ENCODE measurements at places on chromosomes 1 and 21.

- no peak for DNase-seq
These were observed 5.8 kb upstream of the CHI3L2 start for GRCh38 chr1:111221633-111222291.

GRCh38 chr21:45944601-45945000 lies 37.0 kb upstream of the COL6A1 start:
- DNase-seq, result no peak

DNA sequence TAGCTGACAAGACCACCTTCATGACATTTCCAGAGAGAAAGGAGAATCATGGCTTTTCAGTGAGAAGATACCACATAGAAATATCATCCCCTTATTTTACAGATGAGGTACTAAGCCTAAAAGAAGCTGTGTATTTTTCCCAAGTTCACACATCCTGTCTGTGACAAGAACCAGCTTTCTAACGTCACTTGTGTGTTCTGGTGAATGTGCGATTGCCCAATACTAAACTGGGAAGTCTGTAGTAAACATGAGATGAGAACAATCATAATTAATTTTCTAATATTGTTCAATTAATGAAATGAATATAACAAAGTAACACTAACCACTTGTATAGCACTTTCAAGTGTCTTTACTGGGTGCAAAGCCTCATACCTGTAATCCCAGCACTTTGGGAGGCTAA lies 46.0 kb downstream of the PTGER3 start:
- DNase-seq, result no peak

GRCh38 chr1:6052543-6053205 lies 7.0 kb downstream of the KCNAB2 start:
- DNase-seq, result no peak

DNA sequence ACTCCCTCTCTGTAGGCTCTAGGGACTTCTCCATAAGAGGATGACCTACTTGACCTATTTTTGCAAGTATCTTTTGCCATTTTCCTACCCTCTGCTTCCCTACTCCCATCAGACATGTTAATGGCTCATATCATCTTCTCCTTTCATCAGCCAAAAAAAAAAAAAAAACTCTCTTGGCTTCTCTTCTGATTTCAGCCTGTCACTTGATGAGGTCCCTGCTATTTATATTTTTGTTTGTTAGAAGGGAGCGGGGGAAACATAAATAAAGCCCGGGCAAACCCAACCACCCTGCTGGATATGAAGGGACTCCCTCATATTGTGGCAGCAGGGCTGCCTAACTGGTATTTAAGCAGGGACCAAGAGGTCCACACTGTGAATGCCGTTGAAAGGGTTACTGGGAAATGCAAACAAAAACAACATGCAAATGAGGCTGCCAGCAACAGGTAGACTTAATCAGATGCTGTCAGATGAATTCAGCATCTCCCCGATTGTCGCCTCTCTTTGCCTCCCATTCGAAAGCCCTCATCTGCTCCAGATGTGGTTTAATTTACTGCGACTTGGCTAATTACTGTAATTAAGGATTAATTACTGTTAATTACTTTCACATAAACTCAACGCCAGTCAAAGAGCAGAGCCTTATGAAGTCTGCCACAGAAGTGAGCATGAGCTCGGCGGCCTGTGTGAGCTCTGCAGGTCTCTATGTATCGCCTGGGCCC lies 172.3 kb downstream of the PBX1 start:
- DNase-seq, result no peak

DNA sequence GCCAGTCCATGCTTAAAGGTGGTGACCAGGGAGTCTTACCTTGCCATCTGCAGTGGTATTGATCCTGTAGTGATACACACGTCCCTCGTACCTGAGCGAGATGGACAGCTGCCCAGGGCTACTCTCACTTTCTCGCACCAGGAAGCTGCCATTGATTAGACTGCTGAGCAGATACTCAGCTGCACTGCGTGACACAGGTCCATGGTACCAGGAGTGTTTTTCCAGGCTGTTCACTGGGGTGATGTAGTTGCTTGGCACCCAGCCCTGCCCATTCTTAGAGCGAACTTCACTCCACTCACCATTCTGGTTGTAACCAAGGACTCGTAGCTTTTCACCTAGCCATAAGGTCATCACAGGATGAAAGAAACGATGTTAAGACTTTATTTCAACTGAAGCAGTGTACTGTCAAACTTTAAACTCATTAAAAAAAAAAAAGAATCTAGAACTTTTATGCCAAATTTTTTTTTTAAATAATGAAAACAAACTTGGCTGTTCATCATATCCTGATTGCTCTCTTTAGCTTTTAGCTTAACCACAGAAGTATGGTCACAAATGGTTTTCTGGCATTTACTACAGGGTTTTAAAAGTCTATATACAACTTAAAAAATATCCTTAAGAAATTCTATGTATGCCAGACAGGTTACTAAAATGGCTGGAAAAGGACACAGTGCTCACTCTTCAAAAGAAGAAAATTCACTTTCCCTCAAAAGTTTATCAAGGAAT lies 44.6 kb downstream of the TOR3A start:
- DNase-seq, result no peak

- DNase-seq, result no peak
These were observed 184.5 kb downstream of the KAZN start for GRCh38 chr1:14782741-14783591.

DNA sequence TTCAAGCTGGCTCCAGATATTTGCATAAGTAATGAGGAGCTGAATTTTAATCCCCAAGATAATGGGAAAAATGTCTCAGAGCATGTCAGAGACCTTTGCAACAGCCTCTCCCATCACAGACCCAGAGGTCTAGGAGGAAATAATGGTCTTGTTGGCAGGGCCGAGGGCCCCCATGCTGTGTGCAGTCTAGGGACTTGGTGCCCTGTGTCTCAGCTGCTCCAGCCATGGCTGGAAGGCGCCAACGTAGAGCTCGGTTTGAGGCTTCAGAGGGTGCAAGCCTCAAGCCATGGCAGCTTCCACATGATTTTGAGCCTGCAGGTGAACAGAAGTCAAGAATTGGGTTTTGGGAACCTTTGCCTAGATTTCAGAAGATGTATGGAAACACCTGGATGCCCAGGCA lies 134.7 kb downstream of the LYPLAL1 start:
- DNase-seq, result no peak

DNA sequence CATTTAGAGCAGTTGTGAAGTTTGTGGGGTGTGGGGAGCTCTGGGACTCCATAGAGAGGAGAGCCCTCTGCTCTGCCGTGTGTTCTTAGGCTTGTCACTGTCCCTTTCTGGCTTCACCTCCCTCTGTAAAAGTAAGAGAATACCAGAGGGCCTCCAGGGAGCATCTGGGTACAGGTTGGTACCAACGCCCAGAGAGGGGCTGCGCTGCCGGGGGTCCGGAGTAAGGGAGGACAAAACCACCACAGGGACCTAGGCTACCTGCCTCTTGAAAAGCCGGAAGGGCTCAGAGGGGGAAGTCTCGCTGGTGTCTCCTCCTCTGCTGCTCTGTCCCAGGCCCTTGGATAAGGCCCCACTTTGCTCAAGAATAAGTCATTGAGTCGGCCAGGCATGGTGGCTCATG lies 3.1 kb upstream of the TINAGL1 start:
- DNase-seq, result no peak

DNA sequence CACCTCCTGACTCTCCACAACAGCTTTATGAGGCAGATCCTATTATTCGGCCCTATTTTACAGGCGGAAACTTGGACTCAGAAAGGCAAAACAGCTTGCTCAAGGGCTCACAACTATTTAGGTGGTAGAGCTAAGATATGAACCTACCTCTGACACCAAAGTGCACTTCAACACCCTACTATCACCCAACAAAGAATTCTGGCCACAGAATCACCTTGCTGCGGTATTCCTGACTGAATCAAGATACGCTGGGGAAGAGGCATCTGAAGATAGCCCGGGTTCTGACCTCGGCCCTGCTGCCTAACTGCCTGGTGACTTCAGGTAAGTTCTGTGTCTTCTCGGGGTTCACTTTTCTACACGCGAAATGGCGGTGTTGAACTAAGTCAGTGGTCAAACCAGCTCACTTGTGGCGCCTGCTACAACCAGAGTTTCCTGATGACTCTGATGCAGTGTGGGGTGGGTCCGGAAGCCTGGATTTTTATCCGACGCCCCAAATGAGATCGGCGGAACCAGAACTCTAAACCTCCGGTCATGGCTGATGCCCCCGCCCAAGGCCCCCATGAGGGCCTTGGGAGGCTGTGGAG lies 608 bp downstream of the PEF1 start:
- no peak for DNase-seq

DNA sequence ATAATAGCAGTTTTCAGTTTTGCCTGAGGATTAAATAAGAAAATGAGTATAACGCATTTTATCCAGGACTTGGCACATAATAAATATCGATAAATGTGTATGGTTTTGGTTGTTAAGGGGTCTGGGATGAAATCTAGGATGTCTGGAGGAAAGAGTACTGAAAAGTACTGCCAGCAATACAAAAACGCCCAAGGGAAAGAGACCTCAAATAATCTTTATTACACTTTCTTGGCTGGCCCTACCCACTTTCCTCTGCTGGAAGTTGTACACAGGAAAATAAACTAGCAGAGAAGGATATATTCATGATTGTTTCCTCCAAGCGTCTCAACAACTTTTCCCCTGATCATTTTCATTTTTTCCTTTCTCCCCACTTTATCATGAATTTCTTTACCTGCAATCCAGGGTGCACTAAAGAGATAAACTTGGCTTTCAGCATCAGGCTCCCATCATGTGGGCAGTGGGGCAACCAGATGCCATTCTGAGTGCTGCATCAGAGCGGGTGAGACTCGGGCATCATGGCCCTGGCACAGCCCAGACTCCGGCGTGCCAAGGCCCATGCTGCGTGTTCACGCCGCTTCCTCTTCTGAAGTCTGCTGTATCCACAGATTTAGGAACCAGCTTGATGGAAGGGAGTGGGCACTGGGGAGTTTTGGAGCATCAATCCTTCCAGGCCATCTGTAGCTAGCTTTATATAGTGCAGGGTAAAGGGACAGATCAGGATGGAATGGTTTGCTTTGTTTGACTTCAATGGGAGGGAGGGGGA lies 35.8 kb upstream of the PLXNA2 start:
- no peak for DNase-seq

DNA sequence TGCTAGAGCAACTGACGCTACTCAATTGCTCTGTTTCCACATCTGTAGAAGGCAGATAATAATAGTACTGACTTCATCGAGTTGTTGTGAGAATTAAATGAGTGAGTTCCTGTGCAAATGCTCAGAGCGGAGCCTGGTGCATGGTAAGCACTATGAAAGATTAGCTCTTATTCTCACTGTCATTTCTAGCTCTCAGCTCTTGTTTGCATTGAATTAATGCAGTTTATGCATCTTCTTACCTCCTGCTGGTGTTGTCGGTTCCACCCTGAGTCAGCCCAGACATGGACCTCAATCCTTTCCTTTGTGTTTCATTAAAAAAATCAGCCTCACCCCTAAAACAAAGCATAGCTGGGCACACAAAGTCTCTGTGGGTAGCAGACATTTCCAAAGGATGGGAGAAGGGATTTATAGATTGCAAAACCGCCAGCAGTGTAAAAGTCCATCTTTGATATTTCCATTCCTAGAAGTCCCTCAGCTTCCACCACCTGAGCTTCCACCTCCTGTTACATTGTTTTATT lies 254.4 kb upstream of the CSF3R start:
- no peak for DNase-seq

DNA sequence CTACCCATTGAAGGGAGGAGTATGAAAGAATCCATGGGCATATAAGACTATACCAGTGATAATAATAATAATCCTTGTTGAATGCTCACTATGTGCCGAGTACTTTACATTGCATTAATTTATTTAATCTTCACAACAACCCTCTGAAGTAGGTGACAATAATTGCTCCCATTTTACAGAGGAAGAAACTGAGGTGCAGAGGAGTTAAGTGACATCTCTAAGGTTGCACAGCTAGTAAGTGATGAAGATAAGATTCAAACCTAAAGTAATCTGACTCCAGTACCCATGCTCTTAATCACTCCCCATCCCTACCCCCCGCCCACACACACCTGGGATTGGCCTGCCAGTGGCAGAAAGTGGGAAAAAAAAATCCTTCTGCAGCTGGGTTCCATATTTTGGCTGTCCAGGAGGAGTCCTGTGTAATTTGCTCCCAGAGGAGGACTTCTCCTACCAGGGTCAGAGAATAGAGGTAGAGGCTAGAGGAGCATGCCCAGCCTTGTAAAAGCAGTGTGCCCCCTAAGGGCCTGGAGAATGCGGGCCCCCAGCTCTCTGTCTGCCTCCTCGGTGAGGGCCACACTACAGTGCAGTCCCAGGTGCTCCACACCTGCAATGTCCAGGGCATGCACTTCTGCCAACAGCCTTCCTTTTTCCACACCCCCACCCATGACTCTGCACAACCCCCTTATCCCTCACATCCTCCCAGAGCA lies 57.8 kb downstream of the TMEM53 start:
- DNase-seq, result no peak

GRCh38 chr1:99934801-99935200 lies 35.0 kb upstream of the SLC35A3 start:
- DNase-seq, result no peak

- DNase-seq, result no peak
These were observed 14.7 kb downstream of the PTTG1IP start for GRCh38 chr21:44858791-44859190.

DNA sequence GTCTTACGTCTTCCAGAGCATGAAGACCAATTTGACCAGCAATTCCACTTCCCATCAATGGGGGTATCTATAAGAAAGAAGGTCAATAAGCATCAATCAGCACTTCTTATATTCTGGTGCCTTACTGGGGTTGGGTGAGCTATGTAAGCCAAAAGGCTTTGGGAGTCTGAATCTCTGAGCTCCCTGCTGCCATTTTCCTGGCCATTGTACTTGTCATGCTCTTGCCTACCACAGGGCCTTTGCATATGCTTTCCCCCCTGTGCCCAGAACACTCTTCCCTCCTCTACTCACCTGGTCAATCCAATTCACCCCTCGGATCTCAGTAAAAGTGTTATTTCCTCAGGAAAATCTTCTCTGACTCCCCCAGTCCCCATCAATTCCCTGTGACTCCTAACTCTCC lies 36.3 kb downstream of the C8B start:
- no peak for DNase-seq

- no peak for DNase-seq
These were observed 49.9 kb upstream of the CLIC4 start for GRCh38 chr1:24695202-24695974.

GRCh38 chr1:209240351-209240750 lies 343.2 kb upstream of the CAMK1G start:
- DNase-seq, result no peak

DNA sequence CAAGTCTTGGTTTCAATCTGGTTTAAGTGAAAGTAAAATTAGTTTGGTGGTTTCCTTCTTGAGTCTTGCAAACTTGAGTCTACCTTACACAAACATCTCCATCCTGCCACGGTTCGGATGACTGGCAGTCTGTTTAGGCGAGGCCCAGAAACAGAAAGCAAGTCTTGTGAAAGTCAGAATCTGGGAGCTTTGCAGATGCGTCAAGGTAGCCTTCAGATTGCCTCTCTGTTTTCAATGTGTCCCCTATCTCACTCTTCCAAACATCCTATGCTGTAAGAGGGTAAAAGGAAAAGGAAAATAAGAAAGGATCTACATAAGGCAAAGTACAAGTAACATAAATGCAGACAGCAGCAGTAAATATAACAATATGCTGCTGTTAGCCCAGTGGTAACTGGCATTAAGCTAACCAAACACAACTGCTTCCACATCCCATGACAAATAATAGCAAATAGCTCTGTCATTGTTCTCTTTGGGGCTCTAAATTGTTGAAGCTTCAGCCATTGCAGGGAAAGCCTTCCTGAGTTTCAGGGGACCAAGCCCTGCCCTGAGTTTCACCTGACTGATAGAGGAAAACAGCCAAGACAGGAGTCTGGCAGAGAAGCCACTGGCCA lies 26.2 kb upstream of the C1orf105 start:
- DNase-seq, result peak; percentile 36
